Umbilical cord (tissue), 2 donors: ENCODE measurements at places on chromosomes 3 and 15. TPM values are rescaled to one million over a fixed set of nuclear protein-coding genes. Genes with fewer than 3 reads are reported as not detected.

The HEMK1 gene
- total RNA-seq, result 17.8 TPM

The ABHD17C gene
- 10.4 TPM for total RNA-seq

The MUSTN1 gene
- 6.7 TPM for total RNA-seq

The GOLGA8S gene
- total RNA-seq, result 4.6 TPM

The SLC28A1 gene
- 0.72 TPM for total RNA-seq

The TMEM207 gene
- total RNA-seq, result 1.2 TPM

The SPTBN5 gene
- 2.2 TPM for total RNA-seq

The ARL14 gene
- total RNA-seq, result 1.9 TPM

The VPS39 gene
- 49.1 TPM for total RNA-seq

The DNAH12 gene
- total RNA-seq, result 0.48 TPM

The TEX55 gene
- total RNA-seq, result not detected

The CFAP91 gene
- 14.2 TPM for total RNA-seq

The CNTN4 gene
- 40.0 TPM for total RNA-seq

The PLS1 gene
- 1.2 TPM for total RNA-seq

The GOLGA8J gene
- total RNA-seq, result 2.6 TPM

The RPL35A gene
- 827 TPM for total RNA-seq

The RAD54L2 gene
- total RNA-seq, result 39.0 TPM

The FOXB1 gene
- 1.2 TPM for total RNA-seq

The SERPINI2 gene
- 3.1 TPM for total RNA-seq

The SLC7A14 gene
- 9.6 TPM for total RNA-seq

The DNASE1L3 gene
- total RNA-seq, result 1.9 TPM

The HCLS1 gene
- total RNA-seq, result 31.3 TPM

The ALPK3 gene
- 7.9 TPM for total RNA-seq

The OXSM gene
- 7.0 TPM for total RNA-seq

The GOLGA6L10 gene
- 4.3 TPM for total RNA-seq

The FAM43A gene
- total RNA-seq, result 31.8 TPM

The PLCD1 gene
- 31.1 TPM for total RNA-seq

The DPPA2 gene
- total RNA-seq, result not detected

The RPUSD2 gene
- 8.4 TPM for total RNA-seq

The CCR3 gene
- total RNA-seq, result 41.7 TPM

The ACTC1 gene
- total RNA-seq, result 194 TPM

The MYO5C gene
- total RNA-seq, result 2.2 TPM

The HGD gene
- total RNA-seq, result not detected

The LYZL4 gene
- total RNA-seq, result not detected

The SCAANT1 gene
- not detected for total RNA-seq

The ACAN gene
- 42.9 TPM for total RNA-seq

The SLC24A1 gene
- total RNA-seq, result 8.7 TPM

The SERINC4 gene
- not detected for total RNA-seq

The GANC gene
- 43.3 TPM for total RNA-seq

The RTP3 gene
- total RNA-seq, result 1.2 TPM

The MYH15 gene
- 0.48 TPM for total RNA-seq

The CDHR4 gene
- not detected for total RNA-seq

The ARPIN gene
- total RNA-seq, result 16.6 TPM

The ZBBX gene
- total RNA-seq, result 0.72 TPM

The MAP1A gene
- 10.4 TPM for total RNA-seq

The RASA2 gene
- 16.9 TPM for total RNA-seq

The EPHA6 gene
- total RNA-seq, result 1.4 TPM

The KNL1 gene
- 13.0 TPM for total RNA-seq

The MAN2A2 gene
- total RNA-seq, result 41.4 TPM

The UPK1B gene
- 52.0 TPM for total RNA-seq

The FBXW12 gene
- total RNA-seq, result 6.0 TPM

The MKRN3 gene
- total RNA-seq, result 13.5 TPM

The HCN4 gene
- total RNA-seq, result 0.72 TPM

The ATP10A gene
- 18.3 TPM for total RNA-seq

The C3orf38 gene
- total RNA-seq, result 45.5 TPM

The CCDC13 gene
- not detected for total RNA-seq
